ENCODE measurements at places on chromosomes 11 and 22.

GRCh38 chr11:36672815-36673450, 74.9 kb upstream of the RAG2 start:
- DNase-seq = peak; percentile 35

DNA sequence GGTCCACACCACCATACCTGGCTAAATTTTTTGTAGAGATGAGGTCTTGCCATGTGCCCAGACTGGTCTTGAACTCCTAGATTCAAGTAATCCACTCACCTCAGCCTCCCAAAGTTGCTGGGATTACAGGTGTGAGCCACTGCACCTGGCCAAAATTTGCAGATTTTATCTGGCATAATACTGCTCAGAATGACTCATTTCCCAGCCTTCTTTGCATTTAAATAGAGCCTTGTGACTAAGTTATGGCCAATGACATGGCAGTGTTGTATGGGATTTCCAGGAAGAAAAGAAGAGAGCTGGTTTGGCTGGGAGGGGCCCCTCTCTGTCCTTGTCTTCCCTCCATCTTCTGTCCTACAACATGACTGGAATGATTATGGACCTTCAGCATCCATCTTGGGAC, 55.8 kb downstream of the CCDC34 start:
- no peak for DNase-seq

- no peak for DNase-seq
Measured at GRCh38 chr22:24323233-24323632, 52.6 kb downstream of the SPECC1L start.

- peak; percentile 97 for DNase-seq
Measured at GRCh38 chr11:69640995-69641581, at the start of gene CCND1. TSS of gene CCND1 (plus strand) at chr11:69641156. CDS start at chr11:69641314, 158 bp downstream.

DNA sequence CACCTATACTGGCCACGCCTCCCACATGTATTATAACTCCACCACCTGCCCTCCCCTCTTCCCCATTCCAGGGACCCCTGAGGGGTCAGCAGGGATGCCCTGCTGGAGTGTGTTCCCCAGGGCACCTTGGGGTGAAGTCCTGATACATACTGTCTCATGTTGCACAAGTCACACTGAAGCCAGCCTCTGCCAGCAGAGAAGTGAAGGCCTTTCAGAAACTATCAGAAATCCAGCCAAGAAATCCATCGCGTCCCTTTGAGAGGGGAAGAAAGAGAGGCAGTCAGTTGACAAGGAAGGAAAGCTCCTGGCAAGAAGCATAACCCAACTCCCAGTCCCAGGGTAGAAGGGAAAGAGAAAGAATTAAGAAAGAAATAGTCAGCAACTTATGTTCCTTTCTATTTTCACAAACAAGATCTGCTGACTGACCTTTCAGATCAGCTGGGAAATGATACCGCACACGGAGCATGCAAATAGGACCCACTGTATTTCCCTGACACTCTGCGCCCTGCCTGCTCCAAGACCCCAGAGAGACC, 45.2 kb downstream of the SC5D start:
- no peak for DNase-seq

DNA sequence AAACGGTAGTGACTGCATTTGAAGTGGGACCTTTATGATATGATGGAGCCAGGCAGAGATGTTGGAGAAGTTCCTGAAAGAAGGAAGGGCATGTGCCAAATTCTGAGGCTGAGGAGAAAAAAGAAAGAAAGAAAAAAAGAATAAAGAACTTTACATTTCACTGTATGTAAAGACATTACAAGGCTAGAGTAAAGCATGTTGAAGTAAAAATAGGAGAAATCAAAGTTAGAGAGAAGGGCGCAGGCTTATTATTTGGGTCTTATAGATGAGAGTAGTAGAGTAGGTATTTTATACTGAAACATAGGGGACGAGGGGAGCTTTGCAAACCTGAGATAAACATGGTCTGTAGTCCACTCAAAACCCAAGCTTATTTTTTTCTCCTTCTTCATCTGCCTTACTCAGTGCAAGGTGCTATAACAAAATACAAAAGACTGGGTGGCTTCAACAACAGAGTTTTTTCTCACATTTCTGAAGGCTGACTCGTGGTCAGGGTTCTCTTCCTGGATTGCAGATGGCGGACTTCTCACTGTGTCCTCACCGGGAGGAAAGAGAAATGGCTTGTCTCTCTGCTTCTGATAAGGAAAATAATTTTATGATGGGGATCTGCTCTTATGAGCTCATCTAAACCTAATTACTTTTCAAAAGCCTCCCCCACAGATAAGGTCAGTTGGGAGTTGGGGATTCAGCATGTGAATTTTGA, 2.7 kb downstream of the HBG1 start:
- no peak for DNase-seq

DNA sequence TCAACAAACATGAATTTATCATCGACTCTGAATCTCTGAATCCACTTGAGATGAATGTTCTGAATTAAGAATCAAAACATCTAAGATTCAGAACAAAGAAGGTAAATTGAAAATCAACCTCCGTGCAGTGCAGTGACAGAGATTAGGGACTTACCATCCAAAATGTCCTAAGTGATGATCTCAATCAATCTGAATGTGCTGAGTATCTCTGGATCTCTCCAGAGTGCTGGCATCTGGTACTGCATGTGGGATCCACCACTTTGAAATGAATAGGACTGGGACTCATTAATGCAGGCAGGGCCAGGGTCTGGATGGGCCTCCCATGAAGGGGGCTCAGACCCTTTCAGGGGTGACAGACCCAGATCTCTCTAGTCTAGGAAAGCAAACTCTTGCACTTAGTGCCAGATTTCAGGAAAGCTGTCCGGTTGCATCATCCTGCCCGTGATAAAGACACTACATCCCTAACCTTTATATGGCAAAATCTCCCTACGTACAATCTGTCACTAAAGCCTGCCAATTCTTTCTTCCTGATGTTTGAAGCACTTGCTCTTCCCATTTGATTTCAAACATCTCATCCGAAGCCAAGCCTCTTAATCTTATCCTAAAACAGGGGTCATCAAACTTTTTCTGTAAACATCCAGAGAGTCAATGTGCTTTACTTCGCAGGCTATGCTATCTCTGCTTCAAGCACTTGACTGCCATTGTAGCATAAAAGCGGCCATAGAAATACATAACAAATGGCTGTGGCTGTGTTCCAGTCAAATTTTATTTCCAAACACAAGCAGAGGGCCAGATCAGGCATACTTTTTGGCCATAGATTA, 263.3 kb downstream of the LARGE1 start:
- no peak for DNase-seq

GRCh38 chr22:30773919-30774318, 79.2 kb downstream of the OSBP2 start:
- no peak for DNase-seq

DNA sequence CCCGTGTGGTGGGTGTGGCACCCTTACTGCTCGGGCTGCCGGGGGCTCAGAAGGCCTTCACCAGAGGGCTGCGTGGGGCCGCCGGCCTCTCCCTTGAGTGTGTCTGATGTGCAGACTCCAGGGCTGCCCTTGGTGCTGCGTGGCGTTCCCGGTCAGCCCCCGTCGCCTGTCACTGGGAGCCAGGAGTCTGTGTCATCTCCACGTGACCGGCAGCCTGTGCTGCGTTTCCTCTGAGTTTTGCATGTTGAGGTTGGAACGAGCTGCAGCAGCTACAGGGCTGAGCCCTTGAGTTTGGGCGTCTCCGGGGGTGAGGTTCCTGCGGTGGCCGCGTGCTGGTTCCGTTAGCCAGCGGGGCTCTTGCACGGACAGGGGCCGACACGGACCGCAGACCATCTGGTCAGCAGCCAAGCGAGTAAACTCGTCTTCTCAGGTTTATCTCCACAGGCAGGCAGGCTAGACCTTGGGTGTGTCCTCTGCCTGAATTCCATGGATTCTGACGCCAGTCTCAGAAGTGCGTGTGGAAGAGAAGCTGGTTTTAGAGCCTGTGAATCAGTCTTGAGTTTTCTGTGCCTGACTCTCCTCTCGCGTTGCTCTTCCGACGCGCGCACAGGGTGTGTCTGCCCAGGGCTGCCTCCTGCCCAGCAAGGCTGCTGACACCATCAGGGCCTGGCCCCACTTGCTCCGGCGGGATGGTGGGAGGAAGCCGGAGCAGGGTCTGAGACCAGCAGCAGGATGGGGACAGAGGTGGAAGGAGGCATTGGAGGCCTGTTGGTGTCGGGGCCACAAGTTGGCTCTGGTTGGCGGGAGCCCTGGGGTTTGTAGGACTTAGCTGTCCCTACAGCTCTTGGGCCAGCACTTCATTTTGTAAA, 10.5 kb downstream of the PTDSS2 start:
- peak; percentile 80 for DNase-seq

- no peak for DNase-seq
Measured at GRCh38 chr11:104907521-104908185, 9.4 kb upstream of the CASP12 start.

- no peak for DNase-seq
Measured at GRCh38 chr11:92225568-92226330, 1.1 kb downstream of the FAT3 start.

- DNase-seq = no peak
Measured at GRCh38 chr11:64722141-64723065, 594 bp downstream of the NRXN2 start.

GRCh38 chr11:48040830-48041444, 60.6 kb downstream of the PTPRJ start:
- no peak for DNase-seq

GRCh38 chr11:13552784-13553183, 57.0 kb upstream of the PTH start:
- DNase-seq = no peak

DNA sequence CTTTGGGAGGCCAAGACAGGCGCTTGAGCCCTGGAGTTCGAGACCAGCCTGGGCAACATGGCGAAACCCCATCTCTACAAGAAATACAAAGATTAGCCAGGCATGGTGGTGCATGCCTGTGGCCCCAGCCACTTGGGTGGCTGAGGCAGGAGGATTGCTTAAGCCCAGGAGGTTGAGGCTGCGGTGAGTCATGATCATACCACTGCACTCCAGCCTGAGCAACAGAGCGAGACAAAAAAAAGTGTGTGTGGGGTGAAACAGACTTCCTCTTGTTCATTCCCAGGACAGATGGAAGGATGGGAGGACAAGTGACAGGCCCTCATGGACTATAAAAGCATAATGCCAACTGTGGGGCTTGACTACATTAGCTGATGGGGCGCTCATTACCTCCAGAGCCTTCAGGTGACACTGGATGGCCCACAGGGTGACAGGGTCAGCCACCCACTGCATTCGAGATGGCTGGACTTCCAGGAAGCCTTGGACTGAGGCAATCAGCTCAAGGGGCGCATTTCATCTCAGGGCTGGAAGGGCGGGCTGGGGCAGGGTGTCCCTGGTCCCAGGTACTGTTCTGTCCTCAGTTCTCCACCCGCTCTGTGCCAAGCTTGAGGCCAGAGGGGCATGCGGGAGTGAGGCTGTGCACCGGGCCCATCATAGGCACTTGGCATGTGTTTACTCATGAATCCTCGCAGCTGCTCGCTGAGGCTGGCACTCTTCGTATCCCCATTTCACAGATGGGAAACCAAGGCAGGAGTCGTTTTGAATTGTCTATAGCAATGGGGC, 12.5 kb downstream of the NPTXR start:
- peak; percentile 33 for DNase-seq

- no peak for DNase-seq
Measured at GRCh38 chr11:45229401-45230020, 56.6 kb downstream of the SYT13 start.

GRCh38 chr11:118901494-118902335, 18.0 kb downstream of the CXCR5 start:
- no peak for DNase-seq

DNA sequence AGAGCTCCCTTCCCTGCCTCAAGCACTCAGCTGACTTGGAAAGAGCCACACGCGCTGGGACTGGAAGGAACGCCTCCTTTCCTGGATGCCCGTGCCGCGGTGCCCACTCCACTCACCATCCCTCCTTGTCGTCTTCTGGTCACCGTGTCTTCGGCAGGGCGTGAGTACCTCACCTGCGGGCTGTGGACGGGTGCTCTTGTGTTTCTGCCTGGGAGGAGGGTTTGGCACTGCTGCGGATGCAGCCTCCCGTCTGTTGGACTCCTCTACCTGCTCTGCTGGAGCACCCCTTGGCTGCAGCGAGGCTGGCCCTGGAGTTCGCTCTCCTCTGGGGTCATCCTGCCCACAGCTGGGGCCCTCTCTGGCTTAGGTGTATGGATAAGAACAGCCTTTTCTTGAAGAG, 612.7 kb downstream of the BRD1 start:
- no peak for DNase-seq

DNA sequence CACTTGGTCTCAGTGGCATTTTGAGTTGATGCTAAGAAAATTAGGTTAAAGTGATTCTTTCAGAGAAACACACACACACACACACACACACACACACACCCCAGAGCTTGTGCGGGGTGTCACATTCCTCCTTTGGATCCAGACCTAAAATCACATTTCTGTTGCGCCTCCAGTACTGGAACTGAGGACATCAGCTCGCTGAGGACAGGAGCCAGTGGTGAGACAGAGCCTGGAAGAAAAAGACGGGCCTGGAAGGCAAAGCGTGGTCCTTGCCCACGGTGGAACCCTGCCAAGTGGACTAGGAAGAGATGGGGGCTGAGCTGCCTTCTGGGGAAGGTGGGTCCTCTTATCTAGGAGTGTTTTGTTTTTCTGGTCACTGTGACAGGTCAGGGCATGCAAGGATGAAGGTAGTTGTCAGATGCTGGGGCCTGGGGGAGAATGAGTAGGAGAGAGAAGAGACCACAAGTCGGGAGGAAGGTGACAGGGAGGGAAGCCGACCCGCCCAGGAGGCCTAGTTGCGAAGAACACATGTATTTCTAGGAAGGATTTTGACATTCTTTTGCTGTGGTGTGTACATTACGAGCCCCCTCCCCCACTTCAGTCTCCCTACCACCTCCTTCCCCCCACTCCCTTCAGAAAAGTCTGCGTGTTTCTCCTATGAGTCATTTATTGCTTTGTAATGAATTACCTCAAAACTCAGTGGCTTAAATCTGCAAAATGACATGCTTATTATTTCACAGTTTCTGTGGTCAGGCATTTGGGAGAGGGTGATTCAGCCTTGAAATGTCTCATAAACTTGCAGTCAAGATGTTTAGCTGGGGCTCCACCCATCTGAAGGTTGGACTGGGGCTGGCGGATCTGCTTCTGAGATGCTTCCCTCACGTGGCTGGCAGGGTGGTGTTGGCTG, 4.8 kb upstream of the ELFN2 start:
- peak; percentile 91 for DNase-seq

GRCh38 chr11:69393178-69393832, 88.2 kb upstream of the LINC01488 start:
- no peak for DNase-seq

DNA sequence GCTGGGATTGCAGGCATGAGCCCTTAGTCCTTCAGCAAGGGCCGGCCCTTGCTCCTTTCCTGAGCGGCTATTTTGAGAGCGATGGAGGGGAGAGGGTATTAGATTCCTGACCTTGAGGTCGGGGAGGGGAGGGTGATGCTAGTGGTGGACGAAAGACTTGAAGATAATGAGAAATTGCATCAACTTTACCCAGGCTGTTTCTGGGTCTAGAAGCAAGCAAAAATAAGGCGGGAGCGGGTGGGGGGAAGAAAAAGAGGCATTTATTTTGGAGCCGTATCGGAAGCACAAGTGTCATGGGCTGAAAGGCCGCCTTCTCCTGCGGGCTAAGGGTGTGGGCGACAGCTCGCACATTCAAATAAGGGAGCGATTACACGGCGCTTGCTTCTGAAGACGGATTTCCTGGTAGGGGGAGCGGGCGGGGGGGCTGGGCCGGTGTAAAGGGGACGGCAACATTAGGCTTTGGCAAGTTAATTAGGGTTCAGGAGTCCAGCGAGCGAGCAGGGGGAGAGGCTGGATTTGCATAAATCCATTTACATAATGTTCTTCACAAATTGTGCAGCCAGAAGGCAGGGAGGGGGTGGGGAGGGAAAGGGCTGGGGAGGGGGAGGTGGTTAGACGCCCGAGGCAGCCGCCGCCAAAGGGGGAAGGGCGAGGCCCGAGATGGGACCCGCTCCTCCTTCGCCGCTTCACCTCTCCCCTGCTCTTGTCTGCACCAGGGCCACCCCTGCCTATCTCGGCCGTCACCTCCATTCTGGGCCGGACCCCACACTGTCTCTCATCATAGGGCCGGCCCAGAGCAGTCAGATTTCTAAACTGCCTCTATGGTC, 245.9 kb downstream of the MIAT start:
- DNase-seq = no peak

Data from SW480 (cell line).